Activated CD8-positive, alpha-beta memory T cell treated with anti-CD3 and anti-CD28 coated beads for 1 hour (primary cell): ENCODE measurements at places on chromosomes 12 and 14.

DNA sequence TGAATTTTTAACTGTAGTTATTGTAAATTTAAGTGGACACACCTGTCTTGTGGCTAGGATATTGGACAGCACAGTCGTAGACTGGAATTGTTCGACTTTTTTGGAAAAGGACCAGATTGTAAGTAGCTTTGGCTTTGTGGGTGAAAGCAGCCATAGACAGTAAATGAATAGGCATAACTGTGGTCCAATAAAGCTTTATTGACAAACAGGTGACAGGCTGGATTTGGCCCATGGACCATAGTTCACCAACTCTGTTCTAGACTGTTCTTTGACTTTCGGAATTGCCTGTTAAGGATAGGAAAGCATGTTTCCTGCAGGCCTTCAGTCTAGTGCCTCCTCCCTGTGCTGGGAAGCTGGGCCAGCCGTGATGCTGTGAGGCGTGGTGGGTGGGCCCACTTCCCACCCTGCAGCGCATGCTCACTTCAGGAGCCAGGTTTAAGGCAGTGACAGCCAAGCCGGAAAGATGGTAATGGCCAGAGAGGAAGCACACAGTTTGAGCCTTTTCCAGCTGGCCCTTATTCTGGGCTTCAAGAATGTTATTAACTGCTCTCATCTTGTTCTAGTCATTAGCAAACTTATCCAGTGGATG lies 51.8 kb downstream of the PPP2R5C start:
- no peak for DNase-seq

DNA sequence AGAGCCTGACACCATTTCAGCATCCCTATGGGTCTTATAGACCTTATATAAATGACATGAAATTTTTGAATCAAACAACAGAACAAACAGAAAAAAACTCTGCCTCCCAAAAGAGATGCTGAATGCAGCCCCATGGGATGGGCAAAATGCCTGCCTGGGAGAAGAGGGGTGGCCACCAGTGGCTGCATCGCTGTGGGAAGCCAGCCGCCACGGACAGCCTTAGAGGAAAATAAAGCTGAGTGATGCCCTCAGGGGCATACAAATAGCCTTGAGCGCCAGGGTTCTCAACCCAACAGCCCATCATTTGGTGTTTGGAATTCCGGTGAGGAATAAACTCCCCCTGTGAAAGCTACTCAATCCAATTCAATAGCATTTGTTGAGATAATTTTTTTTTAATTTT lies 22.9 kb downstream of the SYNE3 start:
- DNase-seq: no peak

GRCh38 chr12:92556141-92556540 lies 146.6 kb upstream of the PLEKHG7 start:
- no peak for DNase-seq

- peak; percentile 23 for DNase-seq
Measured at GRCh38 chr14:55731881-55732498, 152.0 kb downstream of the KTN1 start.

DNA sequence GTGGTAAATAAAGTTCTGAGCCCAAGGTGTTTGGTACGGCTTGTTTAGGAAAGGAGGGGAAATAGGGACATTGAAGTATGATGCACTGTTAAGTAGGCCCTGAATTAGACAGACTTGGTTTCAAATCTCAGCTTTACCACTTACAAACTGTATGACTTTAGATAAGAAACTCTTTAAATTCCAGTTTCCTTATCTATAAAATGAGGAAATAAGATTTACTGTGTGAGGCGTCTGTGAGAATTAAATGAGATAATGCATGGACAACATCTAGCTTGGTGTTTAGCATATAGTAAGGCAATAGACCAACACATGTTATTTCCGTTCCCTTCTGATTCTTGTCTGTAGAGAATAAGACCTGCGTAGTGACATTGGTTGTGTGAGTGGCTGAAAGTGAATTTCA lies 7.0 kb downstream of the NCKAP1L start:
- DNase-seq: no peak

DNA sequence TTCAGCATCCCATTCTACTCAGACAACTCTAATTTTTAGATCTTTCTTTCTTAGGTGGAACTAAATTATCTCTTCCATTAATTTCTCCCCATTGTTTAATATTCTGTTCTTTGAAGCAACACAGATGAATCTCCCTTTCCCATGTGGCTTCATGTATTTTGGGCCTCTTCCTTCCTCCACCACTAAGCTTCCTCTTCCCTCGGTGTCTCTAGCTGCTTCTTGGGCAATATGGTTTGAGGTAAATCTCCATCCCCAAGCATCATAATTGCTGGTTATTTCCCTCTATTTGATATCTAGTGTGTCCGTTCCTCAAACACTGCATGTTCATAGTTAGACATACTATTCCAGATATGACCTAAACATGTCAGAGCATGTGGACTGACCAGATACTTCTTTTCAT lies 119.2 kb downstream of the PELI2 start:
- no peak for DNase-seq

DNA sequence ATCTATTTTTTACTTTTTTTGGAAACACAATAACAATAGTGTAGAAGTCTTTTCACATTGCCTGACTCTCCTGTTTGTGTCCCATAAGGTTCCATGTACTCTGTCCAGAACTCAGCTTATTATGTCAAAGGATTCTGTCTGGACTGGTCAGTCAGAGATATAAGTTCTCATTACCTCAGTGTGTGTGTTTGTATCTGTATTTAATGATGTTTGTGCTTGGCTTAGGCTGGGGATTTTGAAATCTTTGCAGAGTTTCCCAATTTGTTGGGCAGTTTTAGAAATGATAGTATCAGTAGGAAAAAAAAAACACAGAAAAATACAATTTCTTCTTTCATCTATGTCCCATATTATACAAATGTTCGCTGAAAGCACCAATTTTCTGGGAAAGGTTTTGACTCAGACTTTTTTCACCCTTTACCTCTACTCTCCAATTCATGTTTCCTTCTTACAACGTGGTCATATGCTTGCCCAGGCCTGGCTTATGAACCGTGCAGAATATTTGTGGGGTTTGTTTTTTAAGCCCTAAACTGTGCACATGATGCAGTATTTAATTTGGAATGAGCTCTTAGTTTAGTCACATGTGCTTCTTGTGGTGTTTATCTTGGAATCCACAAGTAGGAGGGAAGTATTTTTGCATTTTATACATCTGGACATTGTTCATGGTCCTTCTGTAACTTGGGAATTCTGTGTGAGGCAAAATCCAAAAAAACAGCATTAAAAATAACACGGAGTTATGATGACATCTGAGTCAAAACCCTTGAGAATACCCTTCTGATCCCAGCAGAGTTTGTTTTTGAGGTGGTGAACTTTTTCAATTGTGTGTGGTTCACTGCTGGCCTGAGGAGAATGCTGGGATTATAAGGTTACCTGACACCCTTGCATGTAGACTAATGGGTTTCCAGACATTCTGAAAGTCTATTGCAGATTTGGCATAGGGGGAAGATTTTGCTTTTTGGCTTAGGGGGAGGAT lies 121.2 kb downstream of the RAD51B start:
- no peak for DNase-seq

GRCh38 chr14:100609941-100610391 lies 22.7 kb upstream of the BEGAIN start:
- DNase-seq: no peak

DNA sequence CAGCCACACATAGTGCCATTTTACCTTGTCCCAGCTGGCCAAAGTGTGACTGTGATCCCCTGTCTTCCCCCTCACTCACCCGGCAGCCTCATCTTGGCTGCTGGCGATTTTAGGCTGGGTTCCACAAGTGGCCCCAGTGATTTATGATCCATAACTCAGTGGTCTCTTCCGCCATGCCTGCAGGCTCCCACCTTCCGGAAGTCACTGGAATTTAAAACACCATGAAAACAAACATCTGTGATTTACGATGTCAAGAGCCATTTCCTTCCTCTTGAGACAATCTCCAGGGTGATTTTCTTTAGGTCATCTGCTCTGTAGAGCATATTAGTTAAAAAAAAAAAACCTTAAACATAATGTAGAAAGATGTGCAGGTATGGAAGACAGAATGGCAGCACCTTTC lies 282.3 kb downstream of the CACNA1C start:
- DNase-seq: no peak

GRCh38 chr14:77416836-77417235 lies 6.5 kb downstream of the NOXRED1 start:
- no peak for DNase-seq

DNA sequence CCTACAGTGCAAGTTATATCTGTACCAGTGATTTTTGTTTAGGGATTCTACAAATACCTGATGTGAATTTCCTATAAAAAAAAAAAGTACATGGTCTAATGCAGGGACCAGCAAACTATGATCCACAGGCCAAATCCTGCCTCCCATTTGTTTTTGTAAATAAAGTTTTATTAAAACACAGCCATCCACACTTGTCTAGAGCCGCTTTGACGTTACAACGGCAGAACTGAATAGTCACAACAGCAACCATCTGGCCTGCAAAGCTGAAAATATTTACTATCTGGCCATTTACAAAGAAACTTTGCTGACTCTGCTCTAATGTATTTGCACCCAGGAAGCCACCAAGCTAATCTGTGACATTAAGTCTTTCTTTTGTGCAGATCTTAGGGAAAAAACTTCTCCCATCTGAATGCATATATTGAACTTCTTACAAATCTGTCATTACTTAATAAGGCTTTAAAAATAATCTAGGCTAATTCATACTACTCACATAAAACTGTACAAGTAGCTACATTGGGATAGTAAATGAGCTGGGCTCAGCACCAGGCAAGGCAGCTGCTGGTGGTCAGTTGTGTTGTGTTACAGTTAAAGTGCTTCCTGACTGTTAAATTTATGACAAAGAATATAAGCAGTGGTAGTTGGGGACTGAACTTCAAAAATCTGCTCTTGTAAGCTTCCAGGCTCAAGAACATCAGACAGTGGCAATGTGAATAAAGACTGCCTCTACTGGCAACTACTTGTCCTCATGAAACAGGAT lies 303.3 kb downstream of the MED13L start:
- DNase-seq: no peak

DNA sequence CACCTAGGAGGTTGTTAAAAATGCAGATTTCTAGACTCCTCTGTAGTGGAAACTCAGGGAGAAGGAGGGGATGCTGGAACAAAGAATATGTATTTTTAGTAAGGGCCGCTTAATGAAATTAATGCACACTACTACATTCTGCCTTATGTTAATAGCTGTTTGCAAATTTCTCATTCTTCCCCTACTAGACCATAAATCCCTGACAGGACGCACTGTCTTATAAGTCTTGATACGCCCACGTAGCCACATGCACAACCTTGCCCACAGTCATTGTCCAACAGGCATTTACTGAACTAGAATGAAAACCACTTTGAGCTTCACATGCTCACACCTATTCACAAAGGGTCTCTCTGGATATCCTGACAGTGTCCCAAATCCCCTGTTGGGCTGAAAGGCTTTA lies 10.5 kb downstream of the KRT2 start:
- no peak for DNase-seq

- no peak for DNase-seq
Measured at GRCh38 chr14:103825101-103825500, 22.3 kb downstream of the PPP1R13B start.

DNA sequence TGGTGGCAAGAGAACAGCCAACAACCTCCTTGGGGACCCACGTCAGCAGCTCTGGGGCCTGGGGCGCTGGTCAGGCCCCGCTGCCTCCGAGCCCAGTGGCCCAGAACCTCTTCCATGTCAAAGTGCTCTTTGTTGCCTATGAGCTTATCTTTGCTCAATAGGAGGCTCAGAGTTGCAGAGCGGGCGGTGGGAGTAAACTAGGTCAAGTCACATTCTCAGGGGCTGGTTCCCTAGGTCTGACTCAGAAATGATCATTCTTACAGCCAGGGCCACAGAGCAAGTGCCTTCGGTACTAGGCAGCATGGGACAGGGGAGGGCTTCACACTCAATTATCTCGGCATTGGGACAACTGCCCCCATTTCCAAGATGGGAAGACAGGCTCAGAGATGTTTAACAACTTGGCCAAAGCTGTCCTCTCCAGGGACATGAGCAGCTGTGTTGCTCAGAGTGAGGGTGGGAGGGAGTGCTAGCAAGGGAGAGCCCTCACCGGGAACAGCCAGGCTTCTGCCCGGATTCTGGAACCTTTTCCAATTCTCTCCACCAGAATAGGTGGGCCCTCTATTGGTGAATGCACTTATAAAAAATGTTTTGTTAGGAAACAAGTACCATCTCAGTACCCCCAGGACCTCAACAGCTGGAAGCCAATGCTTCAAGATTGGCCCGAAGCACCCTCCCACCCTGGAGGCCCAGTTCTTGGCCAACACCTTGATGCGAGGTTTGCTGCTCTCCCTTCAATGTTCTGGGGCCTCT lies 11.9 kb downstream of the SLC25A29 start:
- no peak for DNase-seq

GRCh38 chr12:95857156-95857555 lies 1.6 kb upstream of the SNRPF start:
- no peak for DNase-seq

DNA sequence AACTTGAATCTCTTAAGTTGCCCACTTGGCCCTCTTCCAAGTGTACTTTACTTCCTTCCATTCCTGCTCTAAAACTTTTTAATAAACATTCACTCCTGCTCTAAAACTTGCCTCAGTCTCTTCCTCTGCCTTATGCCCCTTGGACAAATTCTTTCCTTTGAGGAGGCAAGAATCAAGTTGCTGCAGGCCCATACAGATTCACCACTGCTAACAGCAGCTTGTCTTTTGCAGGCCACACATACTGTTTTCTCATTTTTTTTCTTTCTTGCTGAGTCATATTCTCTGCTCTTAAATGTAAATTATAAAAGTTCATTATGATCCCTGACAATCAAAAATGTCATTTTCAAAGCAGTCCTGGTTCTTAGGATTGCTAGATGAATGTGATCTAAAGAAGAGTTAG lies 1820.8 kb upstream of the FLRT2 start:
- no peak for DNase-seq

DNA sequence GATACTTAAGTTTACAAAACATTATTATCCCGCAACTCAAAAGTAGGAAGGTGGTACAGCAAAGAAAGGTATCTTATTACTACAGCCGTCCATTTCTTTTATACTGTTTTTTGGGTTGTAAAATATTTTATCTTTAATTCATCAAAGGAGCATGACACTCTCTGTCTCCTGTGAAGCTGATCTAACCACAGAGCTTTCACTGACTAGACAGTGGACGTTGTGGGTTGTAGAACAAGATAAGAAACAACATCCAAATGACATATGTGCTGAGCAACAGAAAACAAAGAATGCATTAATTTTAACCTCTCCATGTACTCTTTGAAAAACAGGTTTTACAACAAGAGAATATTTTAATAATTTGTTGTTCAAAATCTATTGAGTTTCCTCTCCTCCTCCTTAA lies 195.9 kb upstream of the FBXO33 start:
- no peak for DNase-seq

- DNase-seq: no peak
Measured at GRCh38 chr12:44711736-44712135, 164.4 kb downstream of the NELL2 start.

- no peak for DNase-seq
Measured at GRCh38 chr14:74531467-74531866, 37.9 kb downstream of the ISCA2 start.
